Activated T-cell treated with anti-CD3 and anti-CD28 coated beads for 24 hours (primary cell): ENCODE measurements at places on chromosomes 7 and 10.

DNA sequence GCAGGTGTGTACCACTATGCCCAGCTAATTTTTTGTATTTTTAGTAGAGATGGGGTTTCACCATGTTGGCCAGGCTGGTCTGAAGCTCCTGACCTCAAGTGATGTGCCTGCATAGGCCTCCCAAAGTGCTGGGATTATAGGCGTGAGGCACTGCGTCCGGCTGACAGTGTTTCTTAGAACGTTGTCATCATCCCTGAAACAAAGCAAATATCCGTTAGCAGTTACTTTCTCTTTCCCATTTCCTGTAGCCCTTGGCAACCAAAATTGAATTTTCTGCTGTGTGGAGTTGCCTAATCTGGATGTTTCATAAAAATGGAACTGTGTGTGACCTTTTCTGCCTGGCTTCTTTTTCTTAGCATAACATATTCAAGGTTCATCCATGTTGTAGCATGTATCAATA lies 22.4 kb downstream of the ZNF33A start:
- DNase-seq, result no peak

DNA sequence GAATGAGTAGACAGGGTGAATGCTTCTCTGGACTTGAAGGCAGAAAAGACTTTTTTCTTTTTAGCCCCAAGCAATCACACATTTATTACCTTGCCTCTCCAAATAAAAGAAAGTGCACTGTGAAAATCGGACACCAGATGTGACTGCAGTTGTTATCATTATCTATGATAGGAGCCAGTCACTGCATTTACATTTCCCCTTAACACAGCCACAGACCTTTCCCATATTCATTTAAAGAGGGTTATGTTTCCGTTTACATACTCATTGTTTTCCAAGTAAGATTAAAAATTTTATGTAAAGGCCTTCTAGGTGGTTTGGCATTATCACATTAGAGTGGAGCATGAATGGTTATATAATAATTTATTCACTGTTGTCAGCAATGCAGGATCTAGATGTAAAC lies 586.8 kb downstream of the SORCS1 start:
- DNase-seq, result no peak

DNA sequence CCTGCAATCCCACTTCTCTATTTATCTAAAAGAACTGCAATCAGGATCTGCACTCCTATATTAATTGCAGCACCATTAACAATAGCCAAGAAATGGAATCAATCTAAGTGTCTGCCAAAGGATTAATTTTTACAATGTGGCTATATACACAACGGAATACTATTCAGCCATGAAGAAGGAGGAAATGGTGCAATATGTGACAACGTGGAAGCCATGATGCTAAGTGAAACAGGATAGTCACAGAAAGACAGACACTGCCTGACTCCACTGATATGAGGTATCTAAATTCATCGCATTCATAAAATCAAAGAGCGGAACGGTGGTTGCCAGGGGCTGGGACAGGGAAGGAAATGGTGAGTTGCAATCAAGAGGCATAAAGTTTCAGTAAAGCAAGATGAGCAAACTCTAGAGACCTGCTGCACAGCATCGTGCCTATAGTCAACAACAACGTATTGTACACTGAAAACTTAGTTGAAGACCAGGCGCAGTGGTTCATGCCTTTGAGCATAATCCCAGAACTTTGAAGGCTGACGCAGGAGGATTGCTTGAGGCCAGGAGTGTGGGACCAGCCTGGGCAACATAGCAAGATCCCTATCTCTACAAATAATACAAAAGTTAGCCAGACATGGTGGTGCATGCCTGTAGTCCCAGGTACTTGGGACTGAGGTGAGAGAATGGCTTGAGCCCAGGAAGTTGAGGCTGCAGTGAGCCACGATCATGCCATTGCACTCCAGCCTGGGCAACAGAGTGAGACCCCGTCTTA lies 76.3 kb downstream of the FGFR2 start:
- no peak for DNase-seq

- no peak for DNase-seq
Measured at GRCh38 chr7:155996718-155997280, 184.5 kb upstream of the SHH start.

DNA sequence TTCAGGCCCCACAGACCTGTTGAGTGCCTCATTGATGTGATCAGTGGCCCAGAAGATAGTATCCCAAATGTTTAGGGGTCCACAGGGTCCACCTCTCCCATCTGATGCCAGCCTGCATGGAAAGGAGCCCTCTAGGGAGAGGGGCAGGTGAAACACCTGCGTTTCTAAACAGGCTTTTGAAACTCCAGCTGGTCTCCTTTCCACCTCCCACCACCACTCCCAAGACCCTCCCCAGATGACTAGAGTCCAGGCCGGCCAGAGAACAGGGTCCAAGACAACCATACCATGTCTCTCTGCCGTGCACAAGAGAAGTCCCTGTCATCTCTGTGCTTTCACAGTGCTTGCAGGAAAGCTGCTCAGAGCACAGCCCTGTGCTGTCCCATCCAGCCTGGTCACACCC lies 105.0 kb upstream of the NANOS1 start:
- no peak for DNase-seq

GRCh38 chr7:75694638-75695399 lies 43.9 kb downstream of the HIP1 start:
- DNase-seq, result no peak

GRCh38 chr10:128099901-128100300 lies 26.3 kb downstream of the MKI67 start:
- DNase-seq, result no peak

- no peak for DNase-seq
Measured at GRCh38 chr10:3068968-3069737, 1.8 kb downstream of the PFKP start.
